ENCODE measurements at places on chromosomes 5 and 9.

DNA sequence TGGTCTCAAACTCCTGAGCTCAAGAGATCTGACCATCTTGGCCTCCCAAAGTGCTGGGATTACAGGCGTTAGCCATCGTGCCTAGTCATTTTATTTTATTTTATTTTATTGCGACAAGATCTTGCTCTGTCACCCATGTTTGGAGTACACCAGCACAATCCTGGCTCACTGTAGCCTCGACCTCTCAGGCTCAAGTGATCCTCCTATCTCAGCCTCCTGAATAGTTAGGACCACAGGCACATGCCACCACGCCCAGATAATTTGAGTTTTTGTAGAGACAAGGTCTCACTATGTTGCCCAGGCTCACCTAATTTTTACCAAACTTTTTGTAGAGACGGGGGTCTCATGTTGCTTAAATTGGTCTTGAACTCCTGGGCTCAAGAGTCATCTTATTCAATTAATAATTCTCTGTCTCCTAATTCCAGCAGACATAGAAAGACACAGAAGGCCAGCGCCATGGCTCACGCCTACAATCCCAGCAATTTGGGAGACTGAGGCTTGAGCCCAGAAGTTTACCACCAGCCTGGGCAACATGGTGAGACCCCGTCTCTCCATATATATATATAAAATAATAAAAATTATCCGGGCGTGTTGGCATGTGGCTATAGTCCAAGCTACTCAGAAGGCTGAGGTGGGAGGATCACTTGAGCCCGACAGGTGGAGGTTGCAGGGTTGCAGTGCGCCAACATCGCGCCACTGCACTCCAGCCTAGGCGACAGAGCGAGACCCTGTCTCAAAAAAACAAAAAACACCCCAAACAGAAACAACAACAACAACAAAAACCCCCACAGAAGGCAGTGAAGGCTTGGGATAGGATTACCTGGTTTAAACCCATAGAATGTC is 1.0 kb upstream of the UBAP1 start:
- no peak for DNase-seq

DNA sequence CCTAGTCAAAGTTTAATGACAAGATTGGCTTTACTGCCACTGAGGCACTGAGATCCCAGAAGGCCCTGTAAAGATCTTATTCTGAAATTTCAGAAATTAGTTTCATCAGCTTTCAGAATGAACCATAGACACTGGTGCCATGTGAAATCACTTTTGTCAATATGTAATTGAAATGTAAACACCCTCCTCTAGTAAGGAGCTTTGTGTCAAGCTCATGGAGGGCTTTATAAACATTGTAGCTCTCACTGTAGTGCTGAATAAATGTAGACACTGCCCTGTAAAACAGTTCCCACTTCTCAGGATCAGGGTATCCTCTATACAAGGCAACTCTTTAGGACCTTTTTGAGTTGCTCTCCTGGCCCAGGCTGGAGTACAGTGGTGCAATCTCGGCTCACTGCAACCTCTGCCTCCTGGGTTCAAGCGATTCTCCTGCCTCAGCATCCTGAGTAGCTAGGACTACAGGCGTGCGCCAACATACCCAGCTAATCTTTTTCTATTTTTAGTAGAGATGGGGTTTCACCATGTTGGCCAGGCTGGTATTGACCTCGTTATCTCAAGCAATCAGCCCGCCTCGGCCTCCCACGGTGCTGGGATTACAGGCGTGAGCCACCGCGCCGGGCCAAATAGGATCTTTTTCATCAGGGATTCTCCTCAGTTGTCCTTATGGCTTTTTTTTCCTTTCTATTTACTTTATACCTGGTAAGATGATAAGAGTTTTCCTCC is 1823.9 kb upstream of the CDH9 start:
- no peak for DNase-seq

DNA sequence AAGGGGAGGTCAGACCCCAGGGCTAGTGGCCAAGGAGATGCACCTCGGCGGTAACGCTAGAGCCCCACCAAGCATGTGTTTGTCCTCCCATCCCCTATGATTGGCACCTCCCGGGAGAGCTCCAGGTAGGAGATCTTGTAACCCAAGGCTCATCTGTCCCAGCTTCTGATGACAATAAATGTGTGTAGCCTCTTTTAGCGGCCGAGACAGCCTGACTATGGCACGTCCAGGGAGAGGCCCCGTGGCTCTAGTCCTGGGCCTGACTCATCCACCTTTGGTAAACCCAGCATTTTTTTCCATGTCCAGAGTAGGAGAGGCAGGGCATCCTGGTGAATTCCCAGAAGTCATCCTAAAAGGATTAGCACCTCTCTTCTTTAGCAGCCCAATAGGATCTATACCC is 39.2 kb downstream of the IRF1 start:
- no peak for DNase-seq

DNA sequence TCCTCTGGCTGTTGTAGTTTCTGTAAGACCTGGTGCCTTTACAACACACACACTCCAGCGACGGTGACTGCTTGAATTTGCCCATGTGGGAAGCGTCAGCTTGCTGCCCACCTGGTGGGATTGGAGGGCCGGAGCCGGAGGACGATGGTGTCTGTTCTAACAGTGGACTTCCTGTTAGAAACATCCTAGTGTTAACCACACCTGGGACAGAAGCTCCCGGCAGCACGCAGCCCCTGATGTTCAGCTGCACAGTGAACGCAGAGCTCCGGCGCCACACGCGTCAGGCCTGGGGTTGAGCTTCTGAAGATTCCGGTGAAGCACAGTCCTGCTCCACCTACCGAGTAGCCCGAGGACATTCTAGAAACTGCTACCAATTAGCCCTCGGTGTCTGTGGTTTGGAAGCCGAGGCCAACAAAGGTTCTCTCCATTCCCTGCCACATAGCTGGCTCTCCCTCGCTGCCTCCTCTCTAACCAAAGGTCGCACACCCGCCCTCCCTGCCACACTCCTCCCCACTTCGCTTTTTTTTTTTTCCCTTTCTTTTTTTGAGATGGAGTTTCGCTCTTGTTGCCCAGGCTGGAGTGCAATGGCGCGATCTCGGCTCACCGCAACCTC is 14.4 kb downstream of the PMPCA start:
- DNase-seq = no peak

GRCh38 chr5:14467886-14468285 is 113.7 kb upstream of the OTULINL start:
- no peak for DNase-seq

GRCh38 chr9:125911861-125912644 is 164.9 kb downstream of the PBX3 start:
- no peak for DNase-seq

DNA sequence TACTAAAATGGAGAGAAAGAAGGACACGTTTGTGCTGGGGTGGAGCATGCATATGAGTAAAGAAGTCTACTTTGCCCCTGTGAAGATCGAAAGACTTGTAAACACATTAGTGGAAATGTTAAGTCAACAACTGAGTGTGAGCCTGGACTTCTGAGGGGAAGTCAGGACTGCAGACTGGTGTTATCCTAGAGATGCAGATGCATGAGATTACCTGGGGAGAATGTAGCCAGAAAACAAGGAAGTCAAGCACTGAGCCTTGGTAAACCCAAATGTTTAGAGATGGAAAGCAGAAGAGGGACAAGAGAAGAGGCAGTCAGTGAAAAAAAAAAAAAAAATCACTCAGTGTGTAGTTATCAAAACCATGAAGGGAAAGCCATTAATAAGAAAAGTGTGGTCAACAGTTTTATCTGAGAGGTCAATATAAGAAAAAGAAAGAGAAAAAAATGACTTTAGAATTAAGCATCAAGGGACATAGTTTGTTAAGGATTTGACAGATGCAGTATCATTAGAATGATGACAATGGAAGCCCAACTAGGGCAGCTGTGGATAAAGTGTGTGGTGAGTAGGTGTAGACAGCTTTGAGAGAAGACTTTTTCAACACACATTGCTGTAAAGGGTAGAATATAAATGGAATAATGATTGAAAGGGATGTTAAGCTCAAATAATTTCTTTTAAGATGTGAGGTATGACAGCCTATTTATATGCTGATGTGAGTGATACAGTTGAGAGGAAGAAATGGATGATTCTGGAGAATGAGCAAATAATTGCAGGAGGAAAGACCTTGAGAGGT is 22.2 kb downstream of the JAKMIP2 start:
- DNase-seq = no peak

All from SW 1271 (cell line).